ENCODE measurements at places on chromosomes 12 and 14.

DNA sequence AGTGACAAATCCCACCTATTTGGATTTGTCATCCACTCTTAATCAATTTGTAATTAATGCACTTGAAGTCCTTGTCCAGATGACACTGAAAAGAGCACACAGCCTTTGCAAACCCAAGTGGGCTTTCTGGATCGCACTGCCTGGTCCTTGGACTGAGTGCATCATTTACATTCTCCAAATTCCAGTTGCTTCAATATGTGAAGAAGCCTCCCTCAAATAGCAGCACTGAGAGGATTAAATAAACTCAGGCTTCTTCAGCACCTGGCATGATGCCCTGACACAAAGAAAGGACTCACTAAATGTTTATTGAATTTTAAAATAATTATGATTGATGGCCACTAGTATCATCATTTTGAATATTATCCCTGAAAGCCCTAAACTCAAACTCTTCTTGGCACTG lies 496.5 kb downstream of the VRK1 start:
- no peak for DNase-seq

DNA sequence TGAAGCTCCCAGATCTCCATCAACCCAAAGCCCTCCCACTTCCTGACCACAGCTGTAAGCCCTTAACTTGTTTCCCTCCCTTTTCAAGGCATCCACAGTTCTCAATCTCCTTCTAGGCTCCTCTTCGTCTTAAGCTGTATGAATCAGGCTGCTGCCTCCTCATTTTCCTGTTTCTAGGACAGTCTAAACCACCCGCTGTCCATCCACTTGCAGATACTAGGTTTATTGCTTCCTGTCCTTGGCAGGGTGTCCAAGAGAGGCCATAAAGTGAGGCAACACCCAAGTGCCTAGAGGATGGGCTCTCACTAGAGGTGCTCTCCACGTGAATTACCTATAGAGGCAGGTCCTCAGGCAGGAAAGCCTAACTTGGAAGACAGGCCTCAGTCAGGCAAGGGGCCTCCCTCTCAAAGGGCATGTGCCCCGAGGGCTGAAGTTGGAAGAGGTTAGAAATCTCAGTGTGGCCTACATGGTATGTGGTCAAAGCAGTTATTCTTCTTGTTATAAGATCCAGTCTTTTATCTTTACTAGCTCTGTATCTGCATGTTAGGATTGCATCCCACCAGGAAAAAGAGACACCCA lies 8.8 kb upstream of the TMEM106C start:
- no peak for DNase-seq

DNA sequence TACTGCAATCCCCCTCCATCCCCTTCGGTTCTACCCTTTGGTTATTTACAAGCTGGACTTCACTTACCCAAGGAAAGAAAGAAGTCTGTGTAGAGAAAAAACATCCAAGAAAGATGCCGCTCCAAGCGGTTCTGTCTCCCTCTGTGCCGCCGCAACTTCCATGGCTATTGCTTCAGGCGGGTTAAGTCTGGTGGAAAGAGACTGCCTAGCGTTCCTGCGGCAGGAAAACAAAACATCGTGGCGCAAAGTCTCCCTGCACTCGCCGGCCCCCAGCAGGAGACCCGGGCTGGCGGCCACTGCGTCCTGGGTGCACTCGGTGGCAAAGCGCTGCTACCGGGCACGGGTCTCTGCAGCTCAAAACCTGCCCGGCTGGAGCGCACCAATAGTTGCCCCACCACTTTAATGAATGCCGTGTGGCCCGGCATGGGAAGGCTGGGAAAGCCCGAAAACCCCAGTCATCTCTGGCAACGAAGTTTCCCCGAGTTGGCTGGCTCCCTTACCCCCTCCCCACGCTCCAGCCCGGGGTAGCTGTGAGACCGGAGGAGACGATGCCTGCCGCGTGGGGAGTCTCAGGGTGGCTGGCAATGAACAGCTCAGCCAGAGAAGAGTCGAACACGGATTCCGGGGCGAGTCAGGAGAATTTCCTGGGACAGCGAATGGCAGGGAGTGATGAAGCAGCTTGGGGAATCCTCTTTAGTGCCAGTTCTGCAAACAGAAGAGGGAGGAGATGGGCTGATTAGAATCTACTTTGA lies 3.5 kb upstream of the KCNK10 start:
- no peak for DNase-seq

DNA sequence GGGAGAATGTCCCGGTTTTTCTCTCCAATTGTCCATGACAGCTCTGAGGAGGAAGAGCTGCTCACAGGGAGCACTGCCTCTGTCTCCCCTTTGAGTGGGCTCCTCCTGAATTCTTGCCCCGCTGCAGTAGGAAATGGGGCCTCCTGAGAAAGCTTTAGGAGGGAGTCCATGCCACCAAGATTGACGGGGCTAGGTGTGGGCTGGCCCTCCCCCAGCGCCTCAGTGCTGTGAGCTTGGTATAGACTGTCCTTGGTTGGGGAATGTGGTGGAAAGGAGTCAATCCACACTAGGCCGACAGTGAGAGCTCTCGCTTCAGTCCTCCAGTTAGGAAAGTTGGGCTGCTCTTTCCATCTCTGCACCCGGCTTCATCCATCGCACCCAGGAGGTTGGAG lies 23.4 kb upstream of the CTDSP2 start:
- DNase-seq = no peak

DNA sequence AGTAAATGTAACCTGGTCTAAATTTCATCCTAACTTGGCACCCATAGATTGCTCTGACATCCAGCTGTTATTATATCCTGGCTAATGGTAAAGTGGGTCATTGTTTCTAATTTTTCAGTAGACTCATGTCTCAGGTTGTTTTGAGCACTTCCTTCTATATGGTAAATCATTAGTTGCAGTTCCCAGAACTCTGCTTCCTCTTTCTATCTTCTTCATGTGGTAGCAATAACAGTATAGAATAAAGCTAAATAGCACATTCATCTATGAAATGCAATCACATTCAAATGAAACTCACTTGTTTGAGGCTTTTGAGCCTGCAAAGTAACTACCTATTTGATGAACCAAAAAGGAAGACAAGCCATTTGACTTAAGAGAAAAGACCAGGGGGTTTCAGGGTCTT lies 65.1 kb upstream of the GZMB start:
- no peak for DNase-seq

Measured in fibroblast of lung (primary cell).